Activated CD4-positive, alpha-beta T cell treated with anti-CD3 and anti-CD28 coated beads, Interleukin-2, amount 50 U/mL, for 16 hours (primary cell): ENCODE measurements at places on chromosomes 6 and 20.

- DNase-seq: no peak
Observed at GRCh38 chr6:105713474-105714118, 310.7 kb upstream of the PREP start.

DNA sequence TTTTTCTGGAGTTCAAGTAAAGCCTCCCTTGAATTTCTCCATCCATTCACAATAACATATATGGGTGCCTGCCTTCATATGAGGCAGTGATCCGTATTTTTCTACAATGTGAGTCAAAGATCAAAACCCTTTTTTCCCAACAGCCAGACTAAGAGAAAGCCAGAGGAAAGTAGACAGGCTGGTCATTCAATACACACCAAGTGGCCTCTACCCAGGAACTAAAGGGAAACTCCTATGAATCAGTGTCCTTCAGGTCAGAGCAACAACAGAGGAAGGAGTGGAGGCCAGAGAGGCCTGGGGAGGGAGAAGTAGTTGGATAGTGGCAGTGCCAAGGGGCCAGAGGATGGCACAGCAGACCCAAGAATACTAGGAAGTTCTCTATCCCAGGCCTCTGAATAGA is 23.8 kb downstream of the SIM1 start:
- no peak for DNase-seq

GRCh38 chr6:26363882-26364701 is 906 bp upstream of the BTN3A2 start:
- no peak for DNase-seq

GRCh38 chr6:144712541-144712940 is 427.4 kb downstream of the UTRN start:
- no peak for DNase-seq

DNA sequence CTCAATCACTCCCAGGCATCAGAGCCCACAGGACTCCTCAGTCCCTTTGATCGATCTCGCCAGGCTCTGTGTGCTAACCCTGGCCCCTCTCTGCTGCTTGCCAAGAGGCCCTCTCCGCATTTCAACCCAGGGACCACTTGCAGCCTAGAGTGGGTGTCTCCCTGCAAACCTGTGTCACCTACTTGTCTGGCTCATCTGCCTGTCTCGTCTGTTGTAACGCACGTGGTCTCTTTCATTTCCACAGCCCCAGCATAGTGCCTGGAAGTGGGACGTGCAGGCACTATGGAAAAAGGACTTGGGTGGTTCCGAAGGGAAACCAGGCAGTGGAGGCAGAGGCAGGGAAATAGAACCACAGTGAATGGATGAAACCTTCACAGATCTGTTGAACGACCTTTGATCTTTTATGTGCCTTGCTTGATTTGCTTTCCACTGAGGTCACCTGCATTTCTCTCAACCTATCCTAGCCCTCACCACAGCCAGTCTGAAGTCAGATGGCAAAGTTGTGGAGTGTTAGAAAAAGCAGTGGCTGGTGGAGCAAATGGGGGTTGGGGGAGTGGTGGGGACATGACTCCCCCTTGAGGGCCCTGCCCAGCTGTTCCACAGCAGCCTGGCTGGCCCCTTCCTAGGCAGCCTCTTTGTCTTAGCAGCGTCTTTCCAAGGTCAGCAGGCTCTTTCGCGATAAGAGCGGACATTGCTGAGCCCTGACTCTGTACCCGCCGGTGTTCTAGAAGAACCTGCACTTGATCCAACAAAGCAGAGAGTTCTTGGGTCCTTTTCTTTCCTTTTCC is 55.8 kb upstream of the TAGAP start:
- DNase-seq: no peak

DNA sequence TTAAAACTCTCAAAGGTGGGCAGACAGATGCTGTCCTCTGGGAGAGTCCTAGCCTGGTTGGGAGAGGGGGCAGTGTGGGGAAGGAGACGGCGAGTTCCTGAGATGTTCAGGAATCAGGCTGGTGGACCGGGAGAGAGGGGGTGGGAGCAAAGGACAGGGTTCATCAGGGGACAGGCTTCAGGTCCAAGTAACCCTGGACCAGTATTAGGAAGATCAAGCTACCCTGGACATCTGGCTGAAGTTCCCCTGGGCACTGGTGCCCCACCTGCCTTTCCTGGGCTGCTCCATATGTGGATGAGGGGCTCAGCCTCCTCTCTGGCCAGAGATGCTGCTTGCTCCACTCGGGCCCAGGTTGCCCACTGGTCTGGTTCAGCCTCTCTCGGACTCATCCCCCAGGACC is 1.1 kb upstream of the IP6K3 start:
- no peak for DNase-seq

GRCh38 chr20:58518896-58519593 is 3.8 kb upstream of the APCDD1L start:
- no peak for DNase-seq

- no peak for DNase-seq
Observed at GRCh38 chr6:89148016-89148750, 2.3 kb downstream of the PM20D2 start.

DNA sequence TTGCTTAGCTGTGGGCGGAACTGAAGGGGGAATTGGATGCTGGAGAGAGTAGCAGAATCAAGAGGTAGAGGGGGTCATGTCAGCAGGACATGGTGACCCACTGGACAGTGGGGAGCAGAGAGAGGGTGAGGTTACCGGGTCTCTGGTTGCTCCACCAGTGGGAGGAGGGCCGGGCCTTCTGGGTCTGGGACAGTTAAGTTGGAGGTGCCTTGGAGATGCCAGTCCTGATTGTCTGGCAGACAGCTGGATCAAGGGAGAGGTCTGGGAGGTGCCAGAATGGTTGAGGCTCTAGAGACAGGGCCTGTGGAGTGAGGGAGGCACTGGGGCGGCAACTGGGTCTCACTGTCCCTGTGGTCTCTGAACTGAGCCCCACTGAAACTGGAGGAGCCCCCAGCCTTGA is 24.6 kb downstream of the MANBAL start:
- no peak for DNase-seq
